ENCODE measurements at places on chromosomes 2 and 18. TPM values are rescaled to one million over a fixed set of nuclear protein-coding genes. Genes with fewer than 3 reads are reported as not detected.

DNA sequence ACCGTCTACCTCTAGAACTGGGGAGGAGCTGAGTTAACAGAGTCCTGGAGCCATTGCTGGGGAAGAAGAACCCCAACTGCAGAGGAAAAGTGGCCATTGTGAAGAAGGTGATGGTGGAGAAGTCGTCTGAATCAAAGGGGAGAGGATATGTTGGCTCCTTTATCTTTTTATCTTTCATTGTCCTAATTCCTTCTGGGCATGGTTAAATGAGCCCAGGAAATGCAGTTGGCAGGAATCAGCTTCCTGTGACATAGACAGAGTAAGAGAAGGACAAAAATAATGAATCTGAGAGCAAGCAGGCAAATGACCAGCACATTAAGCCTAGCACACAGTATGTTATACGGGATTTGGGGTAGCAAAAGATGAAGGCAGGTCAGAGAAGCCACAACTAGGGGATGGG lies 16.0 kb upstream of the ACTR3 start:
- no peak for DNase-seq

GRCh38 chr2:185658750-185659149 lies 79.9 kb upstream of the FSIP2 start:
- no peak for DNase-seq

The ACTG2 gene
- 16.2 TPM for total RNA-seq

The ACVR1C gene
- 9.4 TPM for total RNA-seq

Data from tibial nerve (tissue), 4 donors.